Activated naive CD8-positive, alpha-beta T cell treated with anti-CD3 and anti-CD28 coated beads for 36 hours (primary cell): ENCODE measurements at places on chromosomes 11 and 22.

DNA sequence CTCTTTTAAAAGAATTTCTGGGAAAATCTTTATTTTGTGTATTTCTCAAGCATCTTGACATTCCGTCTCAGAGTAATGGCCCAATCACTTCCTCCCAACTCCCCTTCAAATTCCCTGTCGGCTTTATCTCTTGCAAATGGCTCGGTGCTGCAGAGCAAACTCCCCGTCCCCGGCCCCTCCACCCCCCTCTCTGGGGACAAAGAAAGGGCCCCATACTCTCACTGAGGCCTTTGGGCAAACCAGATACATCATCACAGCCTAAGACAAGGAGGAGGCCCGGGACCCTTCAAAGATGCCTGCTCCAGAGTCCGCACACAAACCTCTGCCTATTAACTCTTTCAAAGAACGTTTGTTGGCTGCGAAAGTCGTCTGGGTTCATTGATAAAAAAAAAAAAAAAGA, 3.9 kb upstream of the SMIM38 start:
- H3K4me1 ChIP-seq = peaks cover 17% of the 10 kb centered on the region
- no peak for DNase-seq
- no peaks in the 10 kb centered on the region for H3K27me3 ChIP-seq
- H3K36me3 ChIP-seq = peaks cover 7% of the 10 kb centered on the region

DNA sequence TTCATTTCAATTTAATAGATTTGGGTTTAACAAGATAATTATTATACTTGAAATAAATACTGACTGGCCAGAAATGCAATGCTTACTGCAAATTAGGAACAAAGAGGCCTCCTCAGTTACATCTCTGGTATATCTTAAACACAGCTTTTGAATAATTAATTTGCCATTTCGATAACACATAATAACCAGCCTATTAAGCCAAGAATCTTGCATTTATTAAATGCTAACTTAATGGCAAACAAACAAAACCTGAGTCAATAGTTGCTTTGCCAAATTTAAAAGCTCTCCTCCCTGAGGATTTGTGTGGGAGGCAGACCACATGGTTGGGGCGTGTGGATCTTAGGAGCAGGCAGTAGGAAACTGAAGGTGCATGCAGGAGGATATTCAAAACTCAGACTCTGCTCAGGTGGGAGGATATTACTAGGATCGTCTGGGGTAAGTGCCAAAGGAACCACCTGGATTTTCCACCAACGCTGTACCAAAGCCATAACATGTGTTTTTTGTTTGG, 17.9 kb upstream of the FJX1 start:
- peaks cover 2% of the 10 kb centered on the region for H3K4me1 ChIP-seq
- peaks cover 50% of the 10 kb centered on the region for H3K27me3 ChIP-seq
- no peak overlapping the region for H3K27ac ChIP-seq
- DNase-seq = no peak
- H3K4me3 ChIP-seq = no peak overlapping the region

DNA sequence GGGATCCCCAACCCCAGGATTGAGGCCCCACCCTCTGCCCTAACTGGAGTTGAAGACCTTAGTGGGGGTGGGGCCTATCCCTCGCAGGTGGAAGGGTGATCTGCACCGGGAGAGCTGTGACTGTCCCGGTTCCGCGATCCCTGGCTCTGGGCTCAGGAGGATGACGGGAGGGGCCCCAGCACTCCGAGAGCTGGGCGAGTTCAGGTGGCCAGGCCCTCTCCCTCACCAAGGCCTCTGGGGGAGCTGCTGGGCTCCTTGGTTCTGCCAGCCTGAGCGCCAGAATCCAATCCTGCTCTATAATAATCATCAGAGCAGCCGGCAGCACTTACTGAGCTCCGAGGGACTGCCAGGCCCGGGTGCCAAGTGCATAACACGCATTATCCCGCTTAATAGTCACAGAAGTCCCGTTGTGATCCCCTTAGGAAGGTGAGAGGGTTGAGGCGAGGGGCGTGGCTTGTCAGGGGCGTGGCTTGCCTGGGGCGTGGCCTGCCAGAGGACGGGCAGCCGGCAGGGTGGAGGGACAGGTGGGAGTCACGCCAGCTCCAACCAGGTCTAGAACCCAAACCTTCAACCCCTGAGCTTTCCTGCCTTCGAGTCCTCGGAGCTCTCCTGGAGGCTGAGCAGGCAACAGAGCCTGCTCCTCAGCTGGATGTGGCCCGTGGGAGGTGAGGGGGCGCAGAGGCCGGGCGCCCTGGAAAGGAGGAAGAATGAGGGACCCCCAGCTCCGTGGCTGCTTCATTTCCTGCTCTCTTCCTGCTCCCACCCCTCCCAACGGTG, 7.3 kb upstream of the SYT7 start:
- H3K4me3 ChIP-seq = peak overlapping the region; percentile 62
- H3K36me3 ChIP-seq = no peaks in the 10 kb centered on the region
- no peak overlapping the region for H3K27ac ChIP-seq
- peak; percentile 64 for DNase-seq

- no peak overlapping the region for H3K27ac ChIP-seq
These were observed 60.5 kb downstream of the CEP164 start for GRCh38 chr11:117387992-117388755.

GRCh38 chr11:13503393-13503792, 7.6 kb upstream of the PTH start:
- no peak overlapping the region for H3K27ac ChIP-seq
- H3K36me3 ChIP-seq = no peaks in the 10 kb centered on the region
- H3K4me1 ChIP-seq = no peaks in the 10 kb centered on the region
- H3K27me3 ChIP-seq = peaks cover 11% of the 10 kb centered on the region
